ENCODE measurements at places on chromosomes 7 and 10. TPM values are rescaled to one million over a fixed set of nuclear protein-coding genes. Genes with fewer than 3 reads are reported as not detected.

- DNase-seq: no peak
Measured at GRCh38 chr7:28411876-28412662, at the start of gene CREB5. CREB5 (plus strand) TSS chr7:28412518; CDS start chr7:28412915, 397 bp downstream.

GRCh38 chr10:26824015-26824690 is 36.6 kb downstream of the ABI1 start:
- DNase-seq: no peak

GRCh38 chr7:141220263-141220880 is 146.5 kb downstream of the TMEM178B start:
- no peak for DNase-seq

GRCh38 chr10:28796606-28797512 is 119.5 kb downstream of the BAMBI start:
- no peak for DNase-seq

The SUGCT gene
- total RNA-seq: 2.7 TPM

The RPEL1 gene
- total RNA-seq: not detected

The KLHDC10 gene
- 20.0 TPM for total RNA-seq
